Foreskin melanocyte (primary cell): ENCODE measurements at places on chromosomes 5 and 9.
A peak's percentile ranks its signal among the peaks of the same experiment; 100 is the strongest.

- DNase-seq = no peak
These were observed 134.1 kb downstream of the NDUFS4 start for GRCh38 chr5:53694520-53695022.

- no peak for DNase-seq
These were observed 240.8 kb upstream of the ZNF462 start for GRCh38 chr9:106622164-106622487.

- no peak for DNase-seq
These were observed 11.5 kb downstream of the SPOCK1 start for GRCh38 chr5:137487600-137487999.

DNA sequence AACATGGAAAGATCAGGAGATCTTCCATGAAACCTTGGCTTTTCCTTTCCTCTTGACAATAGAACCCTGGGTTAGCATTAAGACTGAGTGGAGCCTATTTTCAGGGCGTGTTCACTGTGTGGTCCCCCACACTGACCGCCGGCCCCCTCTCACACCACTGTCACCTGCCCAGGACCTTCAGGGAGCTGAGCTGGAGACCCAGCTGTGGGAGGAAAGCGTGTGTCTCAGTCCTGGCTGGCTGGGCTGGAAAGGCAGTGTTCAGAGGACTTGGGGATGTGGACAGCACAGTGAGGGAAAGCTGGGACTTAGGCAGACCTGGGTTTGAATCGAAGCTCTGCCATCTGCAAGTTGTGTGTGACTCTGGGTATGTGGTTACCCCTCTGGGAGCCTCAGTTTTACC, 268.1 kb downstream of the NSG2 start:
- DNase-seq = no peak

GRCh38 chr9:137297966-137298365, 4.1 kb downstream of the NRARP start:
- no peak for DNase-seq

DNA sequence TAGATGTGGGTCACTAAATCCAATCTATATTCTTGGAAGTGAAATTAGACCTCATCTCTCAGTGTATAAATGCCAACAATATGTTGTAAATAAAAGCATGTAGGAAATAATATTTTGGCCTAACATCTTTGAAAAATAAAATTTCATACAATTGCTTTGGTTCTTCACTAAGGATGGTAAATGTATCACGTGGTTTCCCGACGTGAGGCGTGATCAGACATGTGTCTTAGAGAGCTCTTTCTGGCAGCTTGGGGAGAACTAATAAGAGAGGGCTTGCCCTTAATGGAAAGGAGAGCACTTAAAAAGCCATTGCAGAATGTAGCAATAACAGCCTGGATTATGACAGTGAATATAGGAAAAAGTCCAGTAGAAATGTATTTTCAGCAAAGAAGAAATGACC, 602.6 kb downstream of the CDH12 start:
- no peak for DNase-seq

DNA sequence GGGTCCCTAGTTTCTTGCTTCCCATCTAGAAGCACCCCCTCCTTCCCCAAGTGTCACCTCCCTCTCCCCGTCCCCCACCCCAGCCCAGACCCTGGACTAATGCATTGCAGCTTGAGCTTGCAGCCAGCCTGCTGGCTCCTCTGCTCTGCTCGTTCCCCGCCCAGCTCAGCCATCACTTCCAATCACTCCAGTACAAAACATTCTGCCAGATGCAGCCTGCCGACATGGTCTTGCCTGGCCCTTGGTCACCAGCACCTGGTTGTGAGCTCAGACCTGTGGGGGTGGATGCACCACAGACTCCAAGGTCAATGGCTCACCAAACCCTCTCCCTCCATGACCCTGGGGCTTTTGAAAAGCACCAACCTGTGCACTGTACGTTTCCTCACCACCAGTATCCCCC, 172.9 kb upstream of the SMIM23 start:
- no peak for DNase-seq

GRCh38 chr5:85108471-85108870, 723.8 kb upstream of the EDIL3 start:
- no peak for DNase-seq

- DNase-seq = no peak
These were observed 306.5 kb upstream of the RPS23 start for GRCh38 chr5:82584631-82585030.

DNA sequence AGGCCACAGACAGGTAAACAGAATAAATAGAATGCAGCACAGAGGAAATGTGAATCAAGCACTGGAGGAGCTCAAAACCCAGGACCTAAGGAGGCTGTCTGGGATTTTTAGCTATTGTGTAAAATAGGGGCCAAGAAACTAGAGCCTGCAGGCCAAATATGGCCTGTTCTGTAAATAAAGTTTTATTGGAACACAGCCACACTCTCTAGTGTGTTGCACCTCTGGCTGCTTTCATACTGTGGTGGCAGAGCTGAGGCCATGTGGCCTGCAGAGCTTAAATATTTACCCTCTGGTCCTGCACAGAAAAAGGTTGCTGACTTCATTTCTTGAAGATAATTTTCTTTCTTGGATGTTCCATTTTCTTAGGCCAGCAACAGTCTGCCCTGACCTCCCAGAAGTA, 136.4 kb downstream of the WDR41 start:
- no peak for DNase-seq

GRCh38 chr9:87964826-87965225, 9.5 kb downstream of the CDK20 start:
- no peak for DNase-seq

GRCh38 chr9:125984461-125984860, 237.3 kb downstream of the PBX3 start:
- no peak for DNase-seq

GRCh38 chr5:96909003-96909402, 26.9 kb upstream of the LNPEP start:
- DNase-seq = no peak

DNA sequence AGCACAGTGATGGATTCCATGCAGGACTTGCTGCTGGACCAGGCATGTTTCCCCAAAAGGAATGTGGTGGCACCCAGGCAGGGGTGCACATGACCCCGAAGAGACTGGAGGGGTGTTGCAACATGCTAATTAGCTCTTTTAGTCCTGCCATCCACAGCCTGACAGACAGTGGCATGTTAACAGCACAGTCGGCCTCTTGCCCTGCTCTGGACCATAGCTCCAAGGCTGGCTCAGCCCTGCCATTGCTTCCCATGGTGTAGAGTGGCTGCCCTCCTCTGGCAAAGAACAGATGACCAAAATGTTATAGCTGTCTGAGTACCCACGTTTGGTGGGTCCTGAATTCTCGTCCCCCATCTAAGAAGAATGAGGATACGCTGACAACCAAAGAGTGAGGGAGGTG, 736.4 kb upstream of the PTPRD start:
- no peak for DNase-seq

- DNase-seq = no peak
These were observed 285.4 kb downstream of the MAST4 start for GRCh38 chr5:66881480-66882161.

GRCh38 chr9:109014608-109015280, 1.4 kb upstream of the CTNNAL1 start:
- DNase-seq = no peak

DNA sequence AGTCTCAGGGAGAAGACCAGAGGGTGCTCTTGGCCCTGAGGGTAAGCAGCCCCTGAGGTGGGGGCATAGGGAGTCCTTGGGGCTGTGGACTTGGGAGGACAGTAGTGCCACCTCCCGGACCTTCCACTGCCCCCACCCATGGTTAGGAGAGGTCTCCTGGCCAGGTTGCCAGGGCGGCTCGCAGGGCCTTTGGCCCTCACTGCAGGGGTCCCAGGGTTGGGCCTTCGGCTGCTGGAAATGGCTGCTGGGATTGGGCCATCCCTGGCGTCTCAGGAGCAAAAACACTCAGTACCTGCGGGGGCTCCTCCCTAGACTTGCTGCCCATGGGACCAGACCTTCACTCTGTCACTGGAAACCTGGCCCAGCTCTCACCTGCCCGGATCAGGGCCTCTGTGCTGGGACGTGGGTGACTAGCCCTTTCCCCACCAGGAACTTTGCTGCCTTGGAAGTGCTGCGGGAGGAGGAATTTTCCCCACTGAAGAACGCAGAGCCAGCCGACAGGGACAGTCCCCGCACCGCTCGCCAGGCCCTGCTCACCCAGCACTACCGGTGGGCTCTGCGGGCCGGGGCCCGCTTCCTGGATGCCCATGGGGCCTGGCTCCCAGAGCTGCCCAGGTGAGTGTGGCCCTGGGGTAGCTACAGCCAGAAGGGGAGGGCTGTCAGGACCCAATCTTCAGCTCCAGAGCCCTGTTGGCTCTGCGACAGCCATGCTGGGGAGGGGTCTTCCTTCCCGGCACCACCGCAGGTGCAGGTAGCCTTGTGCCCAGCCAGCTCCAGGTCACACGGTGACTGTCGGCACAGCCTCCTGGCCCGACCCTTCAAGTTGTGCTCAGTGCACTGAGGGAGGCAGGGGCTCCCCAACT, 3.2 kb downstream of the UAP1L1 start:
- DNase-seq = no peak

DNA sequence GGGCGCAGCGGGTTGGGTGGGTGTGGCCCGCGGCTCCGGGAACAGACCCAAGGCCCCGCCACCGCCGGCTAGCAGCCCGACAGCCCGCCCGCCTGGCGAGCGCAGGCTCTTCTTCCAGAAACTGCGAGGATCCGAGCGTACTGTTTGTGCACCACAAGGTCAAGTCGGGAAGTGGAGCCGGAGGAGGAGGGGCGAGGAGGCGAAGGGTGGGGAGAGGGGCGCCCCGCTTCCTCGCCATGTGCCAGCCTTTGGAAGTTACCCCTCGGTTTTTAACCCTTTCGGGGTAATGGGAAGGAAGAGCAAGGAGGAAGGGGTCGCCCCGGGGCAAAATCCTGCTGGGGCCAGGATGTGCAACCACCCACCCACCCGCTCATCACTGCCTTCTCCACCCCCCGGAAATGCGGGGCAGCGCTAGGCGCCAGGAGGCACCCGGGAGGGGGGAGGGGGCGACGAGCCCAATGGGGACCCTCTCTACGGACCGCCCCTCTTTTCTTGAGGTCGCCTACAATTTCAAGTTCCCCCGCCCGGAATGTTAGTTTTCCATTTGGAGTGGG, 1.1 kb upstream of the JADE2 start:
- DNase-seq = peak; percentile 50

DNA sequence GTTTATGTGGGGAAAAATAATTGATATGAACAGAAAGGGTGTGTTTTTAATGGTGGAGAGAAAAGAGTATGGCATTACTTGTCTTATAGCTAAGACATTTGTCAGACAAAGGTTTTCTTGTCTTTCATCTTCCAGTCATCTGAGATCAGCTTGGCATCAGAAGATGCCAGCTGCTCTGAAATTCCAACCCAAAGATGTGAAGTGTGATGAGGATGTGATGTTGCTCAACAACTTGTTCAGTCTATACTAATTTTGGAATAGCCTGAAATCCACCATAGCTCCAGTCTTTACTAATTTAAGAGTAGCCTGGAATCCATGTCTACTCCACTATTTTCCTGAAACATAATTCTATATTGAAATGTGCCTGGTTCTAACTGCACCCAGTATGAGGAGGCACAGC, 182.3 kb downstream of the CFAP90 start:
- peak; percentile 54 for DNase-seq

DNA sequence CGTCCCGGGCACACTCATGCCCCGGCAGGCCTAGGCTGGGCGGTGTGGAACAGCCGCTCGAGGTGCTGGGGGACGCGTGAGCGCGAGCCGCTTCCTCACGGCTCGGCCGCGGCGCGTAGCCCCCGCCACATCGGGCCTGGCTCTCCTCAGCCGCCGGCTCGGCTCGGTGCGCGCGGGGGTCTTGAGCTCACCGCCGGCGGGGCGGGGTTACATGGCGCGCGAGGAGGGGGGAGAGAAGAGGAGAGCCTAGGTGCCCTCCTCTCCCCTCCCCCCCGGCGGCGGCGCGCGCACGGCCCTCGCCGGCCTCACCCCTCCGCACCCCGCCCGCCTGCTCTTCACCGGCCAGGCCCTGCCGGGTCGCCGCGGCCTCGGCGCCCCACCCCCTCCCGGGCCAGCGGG, 7.7 kb downstream of the RANBP6 start:
- DNase-seq = peak; percentile 53

DNA sequence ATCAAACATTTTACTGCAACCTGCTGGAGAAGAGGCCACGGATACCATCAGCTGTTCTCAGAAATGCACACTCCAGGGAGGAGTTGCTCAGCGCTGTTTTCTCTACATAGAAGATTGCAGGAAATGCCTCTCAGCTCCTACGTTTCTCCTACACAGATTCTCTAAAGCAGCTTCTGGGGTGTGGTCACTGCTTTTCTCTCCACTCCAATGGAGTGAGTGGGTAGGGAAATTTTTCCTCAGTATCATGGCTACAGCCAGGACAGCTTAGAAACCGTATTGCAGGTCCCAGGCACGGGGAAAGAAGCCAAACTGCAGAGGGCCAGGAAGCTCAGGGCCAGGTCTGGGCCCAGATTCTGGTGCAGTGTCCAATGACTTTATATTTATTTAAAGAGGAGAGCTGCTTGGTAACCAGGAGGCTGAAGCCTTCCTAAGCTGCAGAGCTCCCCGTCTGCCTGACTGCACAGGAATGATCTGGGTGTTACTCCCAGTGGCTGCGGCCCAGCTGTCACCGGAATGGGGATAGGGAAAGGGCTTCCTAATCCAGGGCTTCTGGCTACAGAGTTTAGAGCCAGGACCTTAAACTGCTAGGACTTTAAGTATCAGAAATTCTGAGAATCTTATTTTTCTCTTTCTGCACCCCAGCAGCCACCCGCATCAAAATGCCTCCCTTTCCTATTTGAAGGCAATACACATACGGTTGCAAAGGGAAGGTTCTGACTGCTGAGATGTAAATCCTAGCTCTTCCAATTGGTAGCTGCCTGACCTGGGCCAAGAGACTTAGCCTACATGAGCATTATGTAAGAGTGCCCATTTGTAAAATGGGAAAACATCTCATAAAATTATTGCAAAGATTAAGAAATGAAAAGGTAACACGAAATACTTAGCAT, 1.4 kb upstream of the SPTAN1 start:
- no peak for DNase-seq

GRCh38 chr5:160118349-160119141, 705 bp downstream of the PWWP2A start:
- DNase-seq = peak; percentile 1

DNA sequence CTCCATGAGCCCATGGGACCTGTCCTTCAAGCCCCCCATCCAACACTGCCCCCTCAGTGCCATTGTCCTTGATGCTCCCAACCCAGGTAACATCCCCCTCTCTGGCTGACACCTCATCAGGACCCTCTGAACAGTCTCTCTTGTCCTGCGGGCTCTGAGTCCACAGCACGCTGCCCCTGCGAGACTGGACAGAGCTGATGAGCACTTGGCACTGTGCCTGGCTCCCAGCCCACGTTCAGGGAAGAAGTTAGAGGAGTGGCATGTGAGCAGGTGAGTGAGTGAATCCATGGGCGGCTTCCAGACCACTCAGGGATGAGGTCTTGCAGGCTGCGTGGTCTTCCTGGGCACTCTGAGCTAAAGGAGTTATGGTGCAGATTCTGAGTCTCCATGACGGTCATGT, 70.7 kb downstream of the PAX5 start:
- no peak for DNase-seq
